ENCODE measurements at places on chromosomes 13 and 19.

DNA sequence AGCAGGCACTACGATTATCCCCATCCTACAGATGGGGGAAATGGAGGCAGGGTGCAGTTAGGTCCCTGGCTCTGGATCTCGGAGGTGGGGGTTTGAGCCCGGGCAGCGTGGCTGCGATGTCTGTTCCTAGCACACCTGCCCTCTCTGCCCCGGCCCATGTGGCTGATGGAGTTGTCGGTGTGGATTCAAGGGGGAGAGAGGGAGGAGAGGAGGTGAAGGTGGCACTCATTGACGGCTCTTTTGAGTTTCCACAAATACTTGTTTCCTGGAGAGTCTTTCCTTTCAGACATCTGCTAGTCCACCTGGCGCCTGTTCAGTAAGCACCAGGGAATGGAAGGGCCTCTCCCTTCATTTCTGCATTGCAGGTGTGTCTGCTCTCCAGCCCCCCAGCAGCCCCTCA is 69.9 kb downstream of the ARHGEF18 start:
- DNase-seq: no peak

GRCh38 chr13:99610702-99611289 is 109.5 kb downstream of the TM9SF2 start:
- no peak for DNase-seq

DNA sequence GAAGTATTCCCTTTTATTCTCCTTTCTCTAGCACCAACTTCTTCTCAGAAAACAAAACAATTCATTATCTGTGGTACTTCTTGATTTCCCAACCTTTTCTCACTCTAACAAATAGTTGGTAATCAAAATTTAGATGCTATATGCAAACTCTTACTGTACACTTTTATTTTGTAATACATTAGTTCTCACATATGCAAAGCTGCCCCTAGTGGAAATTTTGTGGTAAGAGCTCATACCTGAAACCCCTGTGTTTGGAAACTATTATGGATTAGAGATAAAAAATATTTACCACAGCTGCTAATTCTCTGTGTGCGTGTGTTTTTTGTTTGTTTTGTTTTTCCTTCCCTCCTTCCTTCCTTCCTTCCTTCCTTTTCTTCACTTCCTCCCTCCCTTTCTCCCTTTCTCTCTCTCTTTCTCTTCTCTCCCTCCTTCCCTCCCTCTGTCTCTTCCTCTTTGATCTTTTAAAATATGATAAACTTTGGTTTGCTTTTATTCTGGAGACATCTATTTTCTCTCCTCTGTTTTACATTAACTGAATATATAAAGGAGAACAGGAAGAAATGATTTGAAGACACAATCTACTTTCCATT is 537.4 kb downstream of the SLITRK6 start:
- no peak for DNase-seq

GRCh38 chr19:12035220-12036172 is at the start of gene ZNF433:
Gene ZNF433, minus strand, starts transcription at chr19:12035679. Its CDS starts 140 bp downstream, at chr19:12035539.
- peak; percentile 97 for DNase-seq

- DNase-seq: no peak
Measured at GRCh38 chr13:29810145-29810742, 40.2 kb downstream of the UBL3 start.

DNA sequence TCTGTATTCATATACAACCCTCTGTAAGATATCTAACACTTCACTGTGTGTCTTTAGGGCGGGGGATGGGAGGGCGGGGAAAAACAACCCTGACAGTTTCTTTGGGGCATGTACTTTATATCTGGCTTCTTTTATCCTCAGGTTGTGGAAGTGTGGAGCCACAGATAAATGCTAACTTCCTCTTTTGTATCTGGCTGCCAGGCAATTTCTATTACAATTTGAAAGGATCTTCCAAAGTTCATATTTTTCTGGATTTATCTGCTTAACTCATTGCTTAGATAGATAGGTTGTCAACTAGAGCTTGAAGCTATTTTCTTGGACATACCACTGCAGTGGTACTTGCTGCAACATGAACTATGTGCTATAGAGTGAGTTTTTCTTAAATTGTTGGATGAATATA is 393.0 kb downstream of the LMO7 start:
- DNase-seq: no peak

DNA sequence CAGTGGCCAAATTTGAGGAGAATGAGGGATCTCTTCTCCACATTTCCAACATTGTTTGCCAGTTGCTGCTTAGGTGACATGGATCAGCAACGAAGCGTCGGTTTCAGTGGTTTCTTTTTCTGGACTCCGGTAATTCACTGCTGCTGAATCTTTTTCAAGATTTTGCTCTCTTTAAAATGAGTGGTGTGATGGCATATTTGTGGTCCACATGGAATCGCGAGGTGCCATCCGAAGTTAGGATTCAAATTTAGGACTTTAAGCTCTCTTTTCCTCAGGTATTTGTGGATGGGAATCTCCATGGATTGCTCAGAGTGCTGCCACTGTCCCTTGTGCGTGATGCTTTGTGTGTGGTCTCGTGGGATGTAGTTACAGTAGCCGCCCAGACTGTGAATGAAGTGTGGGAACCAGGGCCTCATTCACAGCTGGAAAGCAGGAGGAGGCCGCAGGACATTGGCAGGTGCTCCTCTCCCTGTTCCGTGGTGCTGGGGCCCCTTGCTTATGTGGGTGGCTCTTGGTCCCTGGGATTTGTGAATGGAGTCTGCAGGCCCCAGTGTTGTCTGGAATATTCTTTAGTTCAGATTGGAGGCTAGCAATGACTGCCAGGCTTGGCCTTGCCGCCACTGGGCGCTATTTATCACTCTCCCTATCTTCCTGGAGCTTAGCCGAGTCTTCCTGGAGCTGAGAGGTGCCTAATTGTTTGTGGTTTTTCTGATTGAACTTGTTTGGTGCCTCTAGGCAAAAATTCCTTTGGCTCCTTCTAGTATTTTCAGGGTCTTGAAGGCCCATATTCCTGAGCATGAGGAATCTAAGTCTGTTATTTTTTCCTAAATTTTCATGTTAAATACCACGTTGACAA is 1.5 kb downstream of the ILF3 start:
- DNase-seq: no peak

- no peak for DNase-seq
Measured at GRCh38 chr19:30785458-30786137, 413.4 kb downstream of the ZNF536 start.

DNA sequence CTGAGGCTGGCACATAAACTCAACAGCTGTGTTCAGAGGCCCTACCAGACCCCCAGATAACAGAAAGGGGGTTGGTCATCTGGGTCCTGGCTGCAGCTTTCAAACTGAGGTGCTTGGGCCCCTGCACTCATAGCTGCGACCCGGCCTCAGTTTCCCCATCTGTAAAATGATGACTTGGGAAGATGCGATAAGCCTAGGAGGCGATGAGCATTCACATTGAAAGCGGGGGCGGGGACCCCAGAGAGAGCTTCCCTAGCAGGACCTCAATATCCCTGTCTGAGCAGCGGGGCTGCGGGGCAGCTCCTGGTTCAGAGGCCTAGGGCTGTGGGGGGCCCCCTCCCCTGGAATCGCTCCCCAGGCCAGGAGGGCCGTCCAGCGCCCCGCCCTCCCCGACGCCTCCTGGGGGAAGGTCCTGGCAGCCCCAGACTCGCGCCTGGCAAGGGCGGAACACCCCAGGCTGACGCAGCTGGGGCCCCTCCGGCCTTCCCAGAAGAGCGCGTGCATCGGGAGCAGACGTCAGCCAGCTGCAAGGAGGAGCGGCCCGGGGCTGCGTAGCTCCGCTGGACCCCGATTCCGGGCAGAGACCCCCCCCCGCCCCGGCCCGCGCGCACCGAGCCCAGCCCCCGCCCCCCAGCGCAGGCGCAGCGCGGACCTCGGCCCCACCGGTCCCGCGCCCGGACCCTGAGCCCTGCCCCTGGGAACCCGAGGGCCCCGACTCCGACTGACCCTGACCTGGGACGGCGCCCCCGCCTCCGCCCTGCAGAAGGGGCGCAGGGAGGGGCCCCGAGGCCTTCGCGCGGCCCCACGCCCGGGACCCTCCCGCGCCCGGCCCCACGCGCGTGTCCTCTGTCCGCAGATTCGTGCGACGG is 3.5 kb downstream of the FSTL3 start:
- peak; percentile 75 for DNase-seq

GRCh38 chr13:33125821-33126570 is 109.8 kb downstream of the KL start:
- DNase-seq: no peak

DNA sequence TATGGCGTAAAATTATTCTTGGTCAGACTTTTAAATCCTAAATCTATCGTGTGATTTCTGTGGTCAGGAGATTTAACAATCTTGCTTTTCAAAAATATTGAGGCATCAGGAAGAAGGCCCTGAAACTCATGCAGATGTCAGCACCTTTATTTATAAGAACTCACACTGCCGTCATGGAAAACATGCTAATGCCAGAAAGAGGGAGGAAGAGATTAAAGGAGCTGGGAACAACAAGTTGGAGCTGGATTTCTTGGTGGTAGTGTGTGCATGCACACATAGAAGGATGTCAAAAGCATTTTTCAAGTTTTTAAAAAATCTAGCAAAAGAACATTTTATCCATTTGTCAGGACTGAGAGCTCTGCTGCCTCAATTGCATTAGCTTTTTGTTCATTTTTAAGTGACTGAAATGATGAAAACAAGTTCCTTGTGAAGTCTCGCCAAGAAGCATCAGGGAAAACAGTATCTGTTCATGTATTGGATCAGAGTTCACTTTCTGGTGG is 342.5 kb downstream of the SPRY2 start:
- no peak for DNase-seq

GRCh38 chr13:102901056-102901455 is 55.2 kb downstream of the ERCC5 start:
- DNase-seq: no peak

- DNase-seq: no peak
Measured at GRCh38 chr13:52810011-52810410, 38.4 kb downstream of the PCDH8 start.

DNA sequence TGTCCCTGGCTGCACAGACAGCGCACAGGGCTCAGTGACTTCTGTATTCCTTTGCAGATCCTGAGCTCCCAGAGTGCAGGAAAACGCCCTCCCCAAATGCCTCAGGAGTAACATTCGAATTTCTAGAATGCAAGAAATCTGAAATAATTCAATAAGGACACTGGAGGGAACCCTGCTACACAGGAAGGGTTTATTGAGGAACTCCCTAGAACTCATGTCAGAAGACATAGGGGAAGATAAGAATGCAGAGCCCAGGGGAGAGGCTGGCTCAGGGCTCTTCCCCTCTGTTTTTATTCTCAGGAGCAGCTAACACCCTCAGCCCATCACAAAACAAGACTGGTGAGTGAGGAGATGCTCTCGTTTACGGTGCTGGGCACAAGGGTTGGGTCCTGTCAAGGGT is 6.8 kb downstream of the LILRA1 start:
- DNase-seq: no peak

DNA sequence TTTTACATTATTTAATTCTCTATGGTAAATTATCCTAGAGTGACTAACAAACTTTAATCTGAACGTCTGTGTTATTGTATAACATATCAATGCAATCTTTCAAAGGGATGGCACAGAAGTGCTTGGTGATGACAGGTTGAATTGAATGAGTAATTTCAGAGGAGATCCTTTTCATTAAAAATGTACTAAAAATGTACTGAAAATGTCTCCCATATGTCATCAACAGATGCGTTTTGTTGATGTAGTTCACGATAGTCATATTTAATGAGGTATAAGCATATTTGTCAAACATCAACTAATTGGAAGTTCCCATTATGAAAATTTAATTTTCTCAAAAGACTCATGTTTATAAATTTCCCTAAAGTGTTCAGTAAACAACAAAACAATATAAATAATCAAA is 1434.7 kb upstream of the PCDH20 start:
- no peak for DNase-seq

GRCh38 chr19:34351382-34351826 is 13.6 kb upstream of the GPI start:
- DNase-seq: no peak

DNA sequence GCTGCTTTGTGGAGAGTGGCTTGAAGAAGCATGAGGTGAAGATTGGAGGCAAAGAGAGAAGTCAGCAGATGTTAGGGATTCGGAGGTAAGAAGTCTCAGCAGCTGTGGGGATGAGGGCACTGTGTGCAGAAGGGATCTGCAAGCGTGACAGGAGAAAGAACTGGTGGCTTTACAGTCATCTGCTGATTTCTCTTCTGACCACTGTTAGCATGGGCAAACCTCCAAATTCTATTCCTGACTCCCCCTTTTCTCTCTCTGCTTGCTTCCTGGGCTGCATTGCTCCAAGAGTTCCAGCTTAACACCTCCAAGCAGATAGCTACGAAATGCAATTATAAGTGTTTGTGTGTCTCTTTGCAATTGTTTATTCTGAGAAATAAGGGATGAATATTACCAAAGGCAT is 159.6 kb downstream of the GGACT start:
- DNase-seq: no peak

GRCh38 chr19:7442423-7442822 is 46.4 kb downstream of the PEX11G start:
- peak; percentile 82 for DNase-seq

DNA sequence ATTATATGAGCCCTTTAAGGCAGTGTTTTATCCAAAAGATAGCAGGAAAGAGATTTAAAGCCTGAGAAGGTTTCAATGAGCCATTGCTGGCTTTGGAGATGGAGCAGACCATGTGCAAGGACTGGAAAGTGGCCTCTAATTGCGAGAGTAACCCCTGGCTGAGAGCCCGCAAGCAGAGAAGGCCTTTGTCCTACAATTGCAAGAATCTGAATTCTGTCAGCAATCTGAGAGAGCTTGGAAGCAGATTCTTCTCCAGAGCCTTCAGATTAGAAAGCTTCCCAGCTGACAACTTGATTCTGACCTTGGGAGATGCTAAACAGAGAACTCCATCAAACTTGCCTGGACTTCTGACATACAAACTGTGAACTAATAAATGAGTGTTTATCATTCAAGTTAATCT is 528.7 kb upstream of the KLF12 start:
- DNase-seq: no peak

GRCh38 chr19:30692879-30693503 is 320.8 kb downstream of the ZNF536 start:
- peak; percentile 75 for DNase-seq

DNA sequence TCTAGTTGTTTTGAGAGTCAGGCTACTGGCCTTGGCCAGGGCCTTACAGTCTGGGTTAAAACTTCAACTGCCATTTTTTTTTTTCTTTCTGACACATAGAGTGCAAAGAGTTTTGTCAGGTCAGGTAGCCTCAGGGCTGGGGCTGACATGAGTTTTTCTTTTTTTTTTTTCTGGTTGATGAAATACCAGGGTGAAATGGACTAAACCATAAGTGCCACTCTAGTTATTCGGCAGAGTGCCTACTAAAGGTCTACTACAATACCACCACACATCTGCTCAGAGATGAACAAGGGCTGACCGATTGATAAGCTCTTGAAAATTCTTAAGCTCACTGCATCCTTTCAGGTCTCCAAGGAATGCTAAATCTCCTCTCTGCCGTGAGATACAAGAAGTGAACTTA is 4.4 kb upstream of the ZNF320 start:
- DNase-seq: no peak

DNA sequence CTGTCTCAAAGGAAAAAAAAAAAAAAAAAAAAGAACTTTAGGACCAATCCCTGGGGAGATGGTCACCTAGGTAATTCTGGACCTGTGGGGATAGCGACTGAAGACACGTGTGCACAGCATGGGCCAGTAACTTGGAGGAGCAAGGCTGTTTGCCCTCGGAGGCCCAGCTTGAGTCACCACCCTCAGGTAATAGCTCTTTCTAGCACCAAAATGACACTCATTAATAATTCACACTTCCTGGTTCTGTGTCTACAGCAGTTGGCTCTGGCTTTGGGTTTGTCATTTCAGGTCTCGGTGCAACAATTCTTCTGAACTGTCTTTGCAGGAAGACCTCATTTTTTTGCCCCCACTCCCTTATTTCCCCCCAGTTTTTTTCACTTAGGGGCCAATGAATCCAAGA is 3.9 kb upstream of the ATP11A start:
- no peak for DNase-seq

- DNase-seq: no peak
Measured at GRCh38 chr13:112967686-112968379, 1.2 kb upstream of the MCF2L start.

- no peak for DNase-seq
Measured at GRCh38 chr13:32224916-32225315, 90.2 kb downstream of the ZAR1L start.
